NCI-H1417 treated with DMSO at 0.1 percent for 48 hours (cell line): ENCODE measurements at places on chromosomes 3 and 15.

GRCh38 chr15:57973534-57973933, 92.0 kb downstream of the ALDH1A2 start:
- no peak for DNase-seq

DNA sequence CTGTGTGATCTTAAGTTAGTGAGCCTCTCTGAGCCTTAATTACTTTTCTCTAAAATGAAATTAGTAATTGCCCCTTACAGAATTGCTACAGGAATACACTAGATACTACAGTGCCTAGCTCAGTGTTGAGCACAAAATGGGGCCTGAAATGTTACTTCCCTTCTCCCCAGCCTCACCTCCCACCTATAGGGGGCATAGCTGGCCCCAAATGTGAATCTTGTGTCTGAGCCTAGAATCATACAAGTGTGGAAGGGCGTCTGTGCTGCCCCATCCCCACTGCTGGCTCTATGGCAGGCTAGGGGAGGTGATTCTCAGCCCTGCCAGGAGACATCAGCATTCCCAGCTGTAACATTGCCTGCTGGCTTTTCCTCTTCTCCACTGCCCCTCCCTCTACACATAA, 42.7 kb downstream of the IFT122 start:
- no peak for DNase-seq

GRCh38 chr3:69819282-69819681, 80.0 kb downstream of the MITF start:
- no peak for DNase-seq

DNA sequence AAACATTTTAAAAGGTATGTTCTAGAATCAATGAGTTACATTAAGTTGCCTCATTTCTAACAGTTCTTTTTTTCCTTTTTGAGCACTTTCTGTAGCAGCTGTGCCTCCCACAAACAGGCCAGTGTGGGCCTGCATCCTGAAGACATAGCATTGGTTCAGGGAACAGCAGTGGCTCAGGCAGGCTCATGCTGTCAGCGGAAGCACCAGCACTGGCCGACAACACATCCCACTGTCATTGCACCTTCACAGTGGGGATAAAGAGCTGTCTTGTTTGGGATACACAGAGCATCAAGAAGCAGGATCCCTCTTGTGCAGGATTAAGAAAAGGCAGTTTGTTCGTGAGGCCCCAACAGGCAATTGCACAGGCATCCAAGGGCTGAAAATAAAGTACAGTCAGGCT, 123.3 kb downstream of the MOBP start:
- no peak for DNase-seq

DNA sequence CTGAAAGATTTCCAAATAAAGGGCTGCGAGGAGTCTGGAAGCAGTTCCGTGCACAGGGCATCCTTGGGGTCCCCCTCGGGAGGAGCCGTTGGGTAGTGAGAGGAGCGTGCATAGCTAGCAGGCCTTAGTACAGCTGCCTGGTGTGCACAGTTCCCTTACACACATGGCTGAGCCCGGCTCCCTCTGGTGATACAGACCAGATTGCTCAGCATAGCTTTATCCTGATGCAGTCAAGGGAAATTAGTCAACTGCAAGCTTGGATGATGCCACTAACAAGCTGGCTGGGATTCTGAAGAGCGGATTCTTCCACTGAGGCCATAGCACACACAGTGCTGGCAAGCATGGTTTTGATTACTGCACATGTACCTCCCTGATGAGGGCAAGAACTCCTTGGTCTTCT, 349.4 kb downstream of the LRTM1 start:
- DNase-seq = no peak

- no peak for DNase-seq
Measured at GRCh38 chr3:156750191-156750873, 75.8 kb upstream of the LEKR1 start.

DNA sequence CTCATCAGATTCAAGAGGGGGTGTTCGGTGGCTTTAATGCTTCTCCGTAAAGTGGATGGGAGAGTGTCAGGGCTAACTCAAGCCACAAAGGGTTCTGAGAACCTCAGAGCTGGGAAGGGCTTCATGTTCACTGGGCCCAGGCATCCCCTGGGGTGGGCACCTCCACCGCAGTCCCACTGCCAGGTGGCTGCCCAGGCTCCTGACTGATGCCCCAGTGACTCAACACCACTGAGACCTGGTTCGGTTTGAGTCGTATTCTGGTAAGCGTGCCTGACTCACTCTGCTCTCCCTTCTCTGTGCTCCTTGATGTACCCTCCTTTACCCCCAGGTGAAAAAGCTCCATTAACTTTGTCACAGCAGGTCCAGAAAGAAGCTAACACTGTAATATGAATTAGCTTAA, 304.6 kb downstream of the RPLP1 start:
- no peak for DNase-seq

- DNase-seq = no peak
Measured at GRCh38 chr15:78922527-78922926, 22.3 kb downstream of the CTSH start.

- DNase-seq = no peak
Measured at GRCh38 chr3:59749291-59749690, 699.5 kb upstream of the CFAP20DC start.

- no peak for DNase-seq
Measured at GRCh38 chr3:28590216-28590615, 241.6 kb upstream of the AZI2 start.

GRCh38 chr3:18556001-18556408, 130.9 kb upstream of the SATB1 start:
- no peak for DNase-seq

DNA sequence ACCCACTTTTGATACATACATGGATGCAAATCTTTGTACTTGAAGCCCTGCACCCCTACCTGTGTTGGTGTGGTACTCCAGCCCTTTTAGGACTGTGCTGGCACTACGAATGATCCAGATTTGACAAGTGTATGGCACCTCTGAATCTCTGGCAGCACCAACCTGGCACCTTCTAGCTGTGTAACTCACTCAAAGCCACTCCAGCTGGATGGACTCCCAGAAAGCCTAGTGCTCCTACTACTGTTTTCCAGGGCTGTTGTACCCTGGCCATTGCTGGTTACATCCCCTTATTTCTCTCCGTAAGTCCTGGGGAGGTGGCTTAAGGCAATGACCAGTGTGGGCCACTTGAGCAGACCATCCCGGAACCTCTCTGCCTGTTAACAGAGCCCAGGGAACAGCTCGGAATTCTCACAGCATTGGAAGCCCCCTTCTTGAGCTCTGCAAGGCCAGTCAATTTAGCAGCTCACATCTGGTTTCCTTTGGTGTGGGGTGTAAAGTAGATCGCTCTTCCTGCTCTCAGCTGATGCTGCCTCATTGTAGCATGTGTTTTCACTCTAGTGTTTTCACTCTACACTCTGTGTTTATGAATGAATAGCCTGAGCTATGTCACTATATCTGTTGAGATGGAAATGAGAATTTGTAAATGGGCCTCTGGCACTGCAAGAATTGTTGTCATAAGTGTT, 12.2 kb downstream of the CALML4 start:
- no peak for DNase-seq

DNA sequence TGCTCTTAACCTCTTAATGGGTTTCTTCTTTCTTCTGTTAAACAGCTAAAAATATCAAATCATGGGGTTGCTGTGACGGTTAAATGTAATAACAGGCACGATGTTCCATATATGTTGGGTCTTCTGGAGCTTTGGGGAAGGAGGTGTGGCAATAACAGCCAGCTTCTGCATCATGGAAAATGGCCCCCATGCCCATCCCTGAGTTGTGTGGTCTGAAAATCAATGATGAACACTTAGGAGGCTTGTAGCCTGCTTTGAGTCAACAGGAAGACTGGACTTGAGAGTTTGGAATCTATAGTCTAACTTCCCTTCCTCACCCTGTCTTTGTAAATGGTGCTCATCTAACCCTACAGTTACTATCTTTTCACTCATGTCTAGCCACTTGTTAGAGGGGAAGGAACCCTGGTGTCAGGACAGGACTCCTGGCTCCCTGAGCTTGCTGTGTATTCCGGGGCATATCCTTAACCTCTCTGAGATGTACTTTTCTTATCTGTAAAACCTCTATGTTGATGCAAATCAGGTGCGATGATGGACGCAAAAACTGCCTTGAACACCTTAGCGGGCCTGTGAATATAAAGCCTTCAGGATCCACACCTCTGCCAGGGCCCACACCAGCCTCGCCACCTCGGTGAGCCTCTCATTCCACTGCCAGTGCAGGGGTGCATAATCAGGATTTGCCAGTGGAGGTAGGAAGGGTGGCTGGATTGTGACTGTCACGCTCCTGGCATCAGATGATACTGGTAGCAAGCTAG, 27.5 kb downstream of the SMAD3 start:
- DNase-seq = no peak

- no peak for DNase-seq
Measured at GRCh38 chr3:197749315-197749600, 425 bp upstream of the FYTTD1 start.

GRCh38 chr3:195542316-195542697, 818 bp downstream of the PPP1R2 start:
- DNase-seq = no peak

DNA sequence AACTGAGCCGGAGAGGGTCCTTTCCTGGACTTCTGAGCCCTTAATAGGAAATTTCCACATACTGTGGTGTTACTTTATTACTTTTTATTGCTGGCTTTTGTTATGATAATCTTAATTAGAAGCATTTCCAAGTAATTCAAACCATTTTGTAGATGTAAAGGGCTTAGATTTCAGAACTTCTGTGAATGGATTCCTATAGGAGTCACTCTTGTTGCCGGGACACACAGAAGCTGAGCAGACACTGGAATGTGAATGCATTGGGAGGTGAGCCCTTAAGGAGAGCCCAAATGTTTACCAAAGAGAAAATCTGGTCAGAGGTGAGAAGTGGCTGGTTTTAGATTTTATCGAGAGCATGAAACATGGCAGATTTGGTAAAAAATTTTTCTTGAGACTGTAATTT, 87.4 kb downstream of the FNDC3B start:
- no peak for DNase-seq

GRCh38 chr3:9279966-9280365, 30.5 kb upstream of the SRGAP3 start:
- DNase-seq = no peak

DNA sequence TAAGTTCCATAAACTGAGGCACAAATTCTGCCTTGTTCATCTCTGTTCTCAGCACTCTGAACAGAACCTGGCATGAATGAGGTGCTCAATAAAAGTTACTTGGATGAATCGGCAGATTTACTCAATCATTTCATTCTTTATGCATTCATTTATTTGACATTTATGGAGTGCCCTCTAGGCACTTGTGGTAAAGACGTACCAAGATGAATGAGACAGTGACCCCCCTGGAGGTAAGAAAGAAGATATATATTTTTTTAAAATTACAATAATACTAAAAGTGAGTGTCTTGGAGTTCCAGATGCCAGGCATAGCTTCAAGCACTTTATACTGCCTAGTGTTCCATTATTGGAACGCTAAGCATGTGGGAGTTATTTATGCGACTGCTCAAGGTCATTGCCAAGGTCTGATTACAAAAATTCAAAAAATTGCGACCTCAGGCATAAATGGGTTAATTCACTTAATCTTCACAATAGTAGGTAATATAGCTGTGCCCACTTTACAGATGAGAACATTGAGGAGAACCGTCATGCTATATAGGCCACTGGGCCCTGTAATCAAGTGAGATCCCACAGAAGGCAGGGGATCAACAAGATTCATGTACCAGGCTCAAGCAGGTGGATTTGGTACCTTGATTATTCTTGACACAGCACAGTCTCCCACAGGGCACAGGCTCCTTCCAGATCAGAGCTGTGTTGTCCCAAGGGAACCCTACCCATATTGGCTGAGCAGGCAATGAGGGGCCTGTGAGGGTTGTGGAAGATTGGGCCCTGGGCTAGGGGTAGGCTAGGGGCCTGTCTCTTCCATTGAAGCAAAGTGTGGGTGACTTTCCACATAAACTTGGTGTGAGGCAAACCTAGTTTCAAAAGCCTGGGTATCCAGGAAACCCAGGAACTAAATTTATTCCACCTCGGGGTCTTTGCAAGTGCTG, 10.7 kb downstream of the XIRP1 start:
- DNase-seq = no peak

- DNase-seq = no peak
Measured at GRCh38 chr3:151228666-151229040, 25.6 kb upstream of the GPR171 start.

GRCh38 chr3:131458653-131459052, 44.1 kb downstream of the MRPL3 start:
- DNase-seq = no peak
